ENCODE measurements at places on chromosomes 5 and 9. TPM values are rescaled to one million over a fixed set of nuclear protein-coding genes. Genes with fewer than 3 reads are reported as not detected.

DNA sequence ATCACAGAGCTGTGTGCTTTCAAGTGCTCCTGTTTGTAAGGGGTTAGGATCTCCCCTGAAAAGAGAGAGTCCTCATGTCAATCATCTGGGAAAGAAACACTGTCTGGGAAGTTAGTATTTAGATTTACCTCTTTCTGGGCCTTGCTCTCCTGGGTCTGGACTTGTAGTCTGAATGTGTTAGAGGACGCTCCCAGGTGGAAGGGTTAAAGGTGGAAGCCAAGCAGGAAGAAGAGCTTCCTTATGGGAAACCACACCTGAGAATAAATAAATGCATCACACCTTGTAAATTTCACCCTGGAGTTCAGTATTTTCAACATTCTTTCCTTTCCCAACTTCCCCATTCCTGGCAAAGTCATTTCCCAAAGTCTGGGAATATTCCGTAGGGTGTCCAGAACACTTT, 1.3 kb downstream of the PLGRKT start:
- no peak for DNase-seq

DNA sequence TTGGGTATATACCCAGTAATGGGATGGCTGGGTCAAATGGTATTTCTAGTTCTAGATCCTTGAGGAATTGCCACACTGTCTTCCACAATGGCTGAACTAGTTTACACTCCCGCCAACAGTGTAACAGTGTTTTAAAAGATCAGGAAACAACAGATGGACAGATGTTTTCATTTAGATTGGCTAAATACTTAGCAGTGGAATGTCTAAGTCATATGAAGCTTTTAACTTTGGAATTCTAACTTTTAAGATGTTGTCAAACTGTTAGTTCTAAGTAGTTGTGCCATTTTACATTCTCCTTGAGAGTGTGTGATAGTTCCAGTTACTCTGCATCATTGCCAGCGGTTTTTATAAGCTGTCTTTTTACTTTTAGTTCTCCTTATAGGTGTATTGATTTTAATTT, 688.8 kb downstream of the SEMA5A start:
- no peak for DNase-seq

- no peak for DNase-seq
These were observed 64.2 kb upstream of the FST start for GRCh38 chr5:53416144-53416738.

The TRAPPC13 gene
- total RNA-seq, result 22.4 TPM

DNA sequence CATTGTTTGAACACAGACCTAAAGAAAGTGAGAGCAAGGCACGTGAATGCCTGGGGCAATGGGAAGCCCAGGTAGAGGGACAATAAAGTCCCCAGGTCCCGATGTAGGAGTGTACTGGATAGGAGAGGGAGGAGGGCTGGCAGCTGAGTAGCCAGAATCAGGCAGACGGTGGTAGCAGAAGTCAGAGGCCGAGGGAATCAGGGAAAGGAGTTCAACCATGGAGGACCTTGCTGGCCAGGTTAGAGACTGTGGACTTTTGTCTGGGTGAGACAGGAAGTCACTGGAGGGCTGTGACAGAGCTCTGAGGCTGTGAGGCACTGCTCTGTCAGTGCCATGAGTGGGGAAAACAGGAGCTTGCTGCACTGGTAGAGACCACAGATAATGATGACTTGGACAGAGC, 248.2 kb downstream of the EFNA5 start:
- no peak for DNase-seq

The CD14 gene
- total RNA-seq, result 0.62 TPM

DNA sequence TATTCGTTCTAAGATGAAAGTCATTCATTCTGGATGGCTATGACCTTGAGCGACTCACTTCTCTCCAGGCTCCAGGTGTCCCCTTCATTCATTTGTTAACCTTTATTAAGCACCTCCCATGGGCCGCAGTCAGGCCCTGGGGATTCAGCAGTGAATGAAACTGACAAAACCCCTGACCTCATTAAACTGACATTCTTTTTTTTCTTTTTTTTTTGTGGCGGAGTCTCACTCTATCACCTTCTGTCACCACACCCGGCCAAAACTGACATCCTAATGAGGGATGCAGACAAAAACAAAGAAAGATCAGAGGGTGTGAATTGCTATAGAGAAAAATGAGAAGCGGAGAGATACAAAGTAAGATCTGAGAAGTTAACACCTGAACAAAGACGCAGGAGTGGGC, 16.5 kb upstream of the ODF2 start:
- DNase-seq, result no peak

- DNase-seq, result no peak
These were observed 156.4 kb downstream of the ARHGAP26 start for GRCh38 chr5:142926549-142926948.

DNA sequence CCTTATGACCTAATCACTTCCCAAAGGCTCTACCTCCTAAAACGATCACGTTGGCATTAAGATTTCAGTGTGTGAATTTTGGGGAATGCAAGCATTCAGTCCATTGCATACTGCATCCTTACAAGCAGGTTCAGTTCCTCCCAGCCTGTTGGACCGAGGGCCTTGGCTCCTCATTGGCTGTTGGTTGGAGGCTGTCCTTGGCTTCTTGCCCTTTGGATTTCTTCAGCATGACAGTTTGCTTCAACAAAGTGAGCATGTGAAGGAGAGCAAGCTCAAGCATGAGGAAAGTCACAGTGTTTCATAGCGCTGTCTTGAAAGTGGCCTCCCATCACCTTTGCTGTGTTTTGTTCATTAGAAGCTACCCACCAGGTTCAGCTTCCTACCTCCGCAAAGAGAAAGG, 109.5 kb downstream of the GADD45G start:
- DNase-seq, result no peak

The GAS1 gene
- total RNA-seq, result 0.26 TPM

- DNase-seq, result no peak
These were observed 60.7 kb downstream of the NSD1 start for GRCh38 chr5:177194268-177194667.

The GKAP1 gene
- 4.2 TPM for total RNA-seq

DNA sequence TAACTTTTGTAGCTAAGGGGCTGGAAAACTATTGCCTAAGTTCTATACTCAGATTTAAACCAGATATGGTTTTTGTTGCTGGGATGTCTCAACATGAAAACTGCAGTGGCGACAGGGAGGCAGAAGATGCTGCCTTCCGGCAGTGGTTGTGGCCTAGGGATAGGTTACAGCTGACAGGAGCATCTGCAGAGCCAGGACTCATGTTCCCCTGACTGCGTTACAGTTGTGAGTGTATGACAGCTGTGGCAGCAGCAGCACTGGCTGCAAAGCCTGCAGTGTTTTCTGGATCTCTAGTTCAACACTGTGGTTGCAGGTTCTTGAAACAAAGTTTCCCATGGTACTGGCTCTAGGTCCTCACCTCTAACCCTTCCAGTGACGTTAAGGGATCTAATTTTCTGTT, 498.8 kb upstream of the CDH18 start:
- no peak for DNase-seq

GRCh38 chr9:116468369-116468768, 218.7 kb upstream of the TRIM32 start:
- no peak for DNase-seq

DNA sequence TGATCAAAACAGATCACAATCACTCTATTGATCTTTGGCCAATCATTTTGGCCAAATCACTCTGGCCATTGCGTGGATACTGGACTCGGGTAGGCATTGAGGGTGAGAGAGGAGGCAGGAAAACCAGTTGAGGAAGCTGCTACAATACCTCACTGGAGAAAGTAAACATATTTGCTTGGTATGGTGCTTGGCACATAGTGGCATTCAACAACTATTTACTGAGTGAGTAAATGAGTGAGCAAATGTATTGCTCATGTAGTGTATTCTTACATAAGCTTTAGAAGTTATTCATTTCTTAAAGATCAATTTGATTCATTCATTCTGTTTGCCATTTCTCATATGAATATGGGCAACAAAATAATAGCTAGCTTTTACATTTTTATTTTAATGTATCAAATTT, 4.0 kb upstream of the DEPDC1B start:
- DNase-seq, result no peak

- no peak for DNase-seq
These were observed 15.5 kb upstream of the MGAT1 start for GRCh38 chr5:180817893-180818674.

DNA sequence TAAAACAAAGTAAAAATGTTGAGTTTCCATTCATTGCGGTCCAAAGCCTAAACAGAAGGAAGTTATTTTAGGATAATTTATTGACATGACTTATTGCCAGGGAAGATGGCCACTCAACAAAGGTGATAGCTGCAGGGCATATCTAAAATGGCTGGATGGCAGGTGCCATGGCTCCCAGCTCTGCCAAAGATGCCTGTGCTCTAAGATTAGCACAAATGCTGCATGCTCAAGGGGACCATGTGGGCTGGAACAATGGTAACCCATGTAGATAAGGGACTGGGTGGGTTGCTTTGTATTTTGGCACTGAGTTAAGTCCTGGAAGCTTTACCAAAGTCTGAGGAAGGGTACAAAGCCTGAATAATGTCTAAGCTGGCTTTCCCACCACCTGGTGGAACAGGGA, 95.5 kb upstream of the IFNK start:
- no peak for DNase-seq

The TLE1 gene
- 0.17 TPM for total RNA-seq

GRCh38 chr5:168291964-168292785, 730 bp downstream of the WWC1 start:
- DNase-seq, result no peak

GRCh38 chr9:135350003-135350315, 129.6 kb upstream of the PPP1R26 start:
- DNase-seq, result no peak

The MARCOL gene
- not detected for total RNA-seq

- no peak for DNase-seq
These were observed 45.2 kb downstream of the PIP5K1B start for GRCh38 chr9:68750255-68750654.

DNA sequence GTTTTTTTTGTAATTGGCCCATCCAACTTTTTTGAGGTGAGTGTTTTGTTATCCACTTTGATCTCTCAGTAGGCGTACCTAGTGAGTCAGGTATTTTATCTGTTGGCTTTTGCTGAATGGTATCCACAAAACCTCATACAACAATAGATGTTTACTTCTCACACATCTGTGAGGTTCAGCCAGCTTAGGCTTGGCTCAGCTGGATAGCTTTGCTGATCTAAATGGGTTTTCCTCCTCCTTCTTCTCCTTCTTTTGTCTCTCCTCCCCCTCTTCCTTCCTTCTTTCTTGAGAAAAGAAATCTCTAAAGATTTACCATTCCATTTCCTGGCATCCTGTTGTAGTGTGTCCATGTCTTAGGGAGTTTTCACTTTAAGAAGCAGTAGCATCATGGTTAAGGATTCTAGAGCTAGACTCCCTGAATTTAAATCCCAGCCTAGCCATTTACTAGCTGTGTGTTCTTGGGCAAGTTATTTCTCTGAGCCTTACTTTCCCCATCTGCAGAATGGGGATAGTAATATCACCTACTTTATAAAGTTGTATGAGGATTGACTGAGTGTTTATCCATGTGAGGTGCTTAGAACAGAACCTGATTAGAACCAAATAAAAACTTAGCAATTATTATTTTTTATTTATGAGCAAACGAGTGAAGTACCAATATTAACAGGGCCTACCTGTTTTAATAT, 126.3 kb downstream of the ARHGAP26 start:
- DNase-seq, result no peak

The CD180 gene
- 0.07 TPM for total RNA-seq

The ELOVL7 gene
- 0.34 TPM for total RNA-seq

The IL5 gene
- 5.0 TPM for total RNA-seq

The NR6A1 gene
- 0.83 TPM for total RNA-seq

DNA sequence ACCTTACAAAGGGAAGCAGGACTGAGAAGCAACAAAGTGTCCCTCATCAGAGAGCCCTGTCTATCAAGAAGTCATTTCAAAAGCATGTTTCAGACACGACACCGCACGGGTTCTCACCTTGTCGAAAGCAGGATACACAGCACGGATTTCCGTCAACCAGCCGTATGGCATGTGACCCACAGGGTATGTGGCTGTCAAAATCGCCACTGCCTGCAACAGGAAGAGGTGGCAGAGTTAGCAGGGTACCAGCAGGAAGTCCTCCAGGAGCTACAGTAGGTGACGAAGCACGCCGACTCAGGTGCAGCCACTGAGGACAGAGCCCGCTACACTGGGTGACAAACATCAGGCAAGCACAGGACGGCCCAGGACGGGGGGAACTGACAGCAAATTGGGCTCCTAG, 81.2 kb downstream of the OTULIN start:
- peak; percentile 17 for DNase-seq

The EQTN gene
- total RNA-seq, result not detected

DNA sequence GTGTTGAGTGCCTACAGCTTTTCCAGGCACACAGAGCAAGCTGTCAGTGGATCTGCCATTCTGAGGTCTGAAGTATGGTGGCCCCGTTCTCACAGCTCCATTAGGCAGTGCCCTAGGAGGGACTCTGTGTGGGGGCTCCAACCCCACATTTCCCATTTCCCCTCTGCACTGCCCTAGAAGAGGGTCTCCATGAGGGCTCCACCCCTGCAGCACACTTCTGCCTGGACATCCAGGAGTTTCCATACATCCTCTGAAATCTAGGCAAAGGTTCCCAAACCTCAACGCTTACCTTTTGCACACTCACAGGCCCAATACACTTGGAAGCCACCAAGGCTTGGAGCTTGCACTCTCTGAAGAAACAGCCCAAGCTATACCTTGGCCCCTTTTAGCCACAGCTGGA, 131.3 kb downstream of the DEPDC1B start:
- DNase-seq, result no peak

DNA sequence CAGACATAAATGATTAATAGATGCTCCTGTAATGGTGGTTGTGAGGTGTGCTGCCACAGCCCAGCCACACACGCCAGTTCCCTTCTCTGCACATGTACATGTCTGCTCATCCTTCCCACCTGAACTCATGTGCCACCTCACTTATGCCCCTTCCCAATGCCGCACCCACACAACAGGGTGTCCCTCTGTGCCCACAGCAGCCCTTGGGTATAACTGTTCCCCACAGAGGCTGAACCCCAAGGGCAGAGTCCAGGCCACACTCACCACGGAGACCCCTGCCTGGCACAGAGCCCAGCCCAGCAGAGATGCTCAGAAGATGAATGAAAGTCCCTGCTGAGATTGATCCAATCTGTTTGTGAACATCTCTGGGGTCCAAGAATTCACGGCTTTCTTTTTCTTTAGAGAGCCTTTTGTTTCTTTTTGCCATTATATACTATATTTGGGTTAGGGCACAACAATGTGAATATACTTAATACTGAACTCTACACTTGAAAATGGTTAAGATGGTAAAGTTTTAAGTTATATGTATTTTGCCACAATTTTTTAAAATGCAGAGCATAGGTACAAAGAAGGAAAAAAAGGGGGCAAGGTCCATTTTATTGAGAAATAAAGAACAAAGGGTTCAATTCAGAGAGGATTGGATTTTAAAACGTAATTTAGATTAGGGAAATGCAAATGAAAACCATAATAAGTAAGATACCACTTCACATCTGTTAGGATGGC, 29.6 kb downstream of the IRF1 start:
- DNase-seq, result peak; percentile 7

DNA sequence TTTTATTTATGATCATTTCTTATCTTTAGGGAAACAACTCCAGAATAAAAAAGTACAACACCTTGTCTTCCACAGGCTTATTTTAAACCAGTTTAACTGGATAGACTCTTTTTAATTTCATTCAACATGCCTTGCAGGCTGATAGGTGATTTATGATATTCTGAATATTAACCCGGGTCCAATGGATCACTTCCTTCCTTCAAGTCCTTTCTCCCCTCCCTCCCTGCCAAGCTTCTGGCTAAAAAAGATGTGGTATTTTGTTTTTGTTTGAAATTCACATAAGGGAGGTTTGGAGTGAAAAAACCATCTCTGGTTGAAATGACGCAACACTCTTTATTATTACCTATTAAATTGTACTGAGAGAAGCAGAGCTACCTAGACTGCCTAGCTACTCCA, 265.3 kb downstream of the MLLT3 start:
- no peak for DNase-seq

All from activated CD4-positive, alpha-beta memory T cell treated with anti-CD3 and anti-CD28 coated beads for 36 hours (primary cell).